Activated T-cell treated with anti-CD3 and anti-CD28 coated beads, Interleukin-2, amount 50 U/mL, for 1 hour (primary cell): ENCODE measurements at places on chromosomes 7 and 10.

DNA sequence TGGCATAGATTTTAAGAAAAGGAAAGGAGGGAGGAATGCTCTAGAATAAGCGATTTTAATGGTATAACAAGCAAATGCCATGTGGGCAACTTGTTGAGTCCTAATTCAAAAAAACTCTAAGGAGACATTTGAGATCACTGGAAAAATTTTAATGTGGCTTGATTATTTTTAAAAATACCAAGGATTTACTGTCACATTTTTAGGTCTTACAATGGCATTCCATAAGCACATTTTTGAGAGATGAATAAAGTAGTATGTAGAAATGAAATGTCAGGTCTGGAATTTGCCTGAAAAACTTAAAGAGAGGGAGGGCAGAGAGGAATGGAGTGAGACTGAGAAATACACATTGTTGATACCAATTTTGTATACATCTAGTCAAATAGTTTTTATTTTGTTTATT lies 20.3 kb downstream of the NCAPG2 start:
- no peak for DNase-seq

DNA sequence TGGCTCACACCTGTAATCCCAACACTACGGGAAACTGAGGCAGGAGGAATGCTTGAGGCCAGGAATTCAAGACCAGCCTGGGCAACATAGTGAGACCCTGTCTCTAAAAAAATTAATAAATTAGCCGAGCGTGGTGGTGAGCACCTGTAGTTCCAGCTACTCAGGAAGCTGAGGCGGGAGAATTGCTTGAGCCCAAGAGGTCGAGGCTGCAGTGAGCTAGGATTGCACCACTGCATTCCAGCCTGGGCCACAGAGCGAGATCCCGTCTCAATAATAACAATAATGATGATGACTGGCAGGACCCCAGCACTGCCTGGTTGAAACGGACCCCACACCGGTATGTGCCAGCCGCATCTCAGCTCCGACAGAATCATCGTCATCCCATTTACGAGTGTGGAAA lies 93.0 kb downstream of the ELFN1 start:
- no peak for DNase-seq

DNA sequence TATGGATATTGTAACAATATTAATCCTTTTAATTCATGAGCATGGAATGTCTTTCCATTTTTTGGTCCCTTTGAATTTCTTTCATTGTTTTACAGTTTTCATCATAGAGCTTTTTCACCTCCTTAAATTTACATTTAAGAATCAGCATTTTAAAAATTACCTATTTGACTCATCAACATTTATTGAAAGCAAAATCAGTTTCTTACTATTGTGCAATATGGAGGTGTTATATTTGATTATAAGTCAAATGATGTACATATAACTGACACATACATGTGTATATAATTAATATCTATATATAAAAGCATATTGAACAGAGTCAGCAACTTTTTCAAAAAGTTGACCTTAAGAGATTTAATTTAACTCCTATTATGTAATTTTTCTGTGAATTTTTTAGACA lies 52.2 kb downstream of the SHOC2 start:
- DNase-seq = no peak

DNA sequence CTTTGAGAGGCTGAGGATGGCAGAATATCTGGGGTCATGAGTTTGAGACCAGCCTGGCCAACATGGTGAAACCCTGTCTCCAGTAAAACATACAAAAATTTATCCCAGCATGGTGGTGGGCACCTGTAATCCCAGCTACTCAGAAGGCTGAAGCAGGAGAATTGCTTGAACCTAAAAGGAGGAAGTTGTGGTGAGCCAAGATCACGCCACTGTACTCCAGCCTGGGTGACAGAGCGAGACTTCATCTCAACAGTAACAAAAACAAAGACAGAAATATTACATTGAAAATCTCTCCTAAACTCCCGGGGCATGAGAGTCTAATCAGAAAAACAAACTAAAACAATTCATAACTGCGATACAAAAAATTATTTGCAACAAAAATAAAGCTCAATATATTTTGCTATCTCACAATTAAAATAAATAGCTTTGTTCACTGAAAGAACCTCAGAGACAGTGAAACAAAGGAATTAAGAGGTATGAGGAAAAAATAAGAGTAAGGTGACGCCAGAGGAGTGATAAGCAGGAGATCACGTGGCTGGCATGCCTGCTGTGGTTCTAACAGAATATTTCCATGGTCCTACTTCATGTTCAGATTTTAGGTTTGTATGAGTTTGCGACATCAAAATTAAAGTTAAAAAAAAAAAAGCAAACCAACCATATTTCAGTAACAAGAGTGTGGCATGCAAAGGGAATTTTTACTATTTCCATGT lies 527.7 kb upstream of the POM121L12 start:
- DNase-seq = no peak

DNA sequence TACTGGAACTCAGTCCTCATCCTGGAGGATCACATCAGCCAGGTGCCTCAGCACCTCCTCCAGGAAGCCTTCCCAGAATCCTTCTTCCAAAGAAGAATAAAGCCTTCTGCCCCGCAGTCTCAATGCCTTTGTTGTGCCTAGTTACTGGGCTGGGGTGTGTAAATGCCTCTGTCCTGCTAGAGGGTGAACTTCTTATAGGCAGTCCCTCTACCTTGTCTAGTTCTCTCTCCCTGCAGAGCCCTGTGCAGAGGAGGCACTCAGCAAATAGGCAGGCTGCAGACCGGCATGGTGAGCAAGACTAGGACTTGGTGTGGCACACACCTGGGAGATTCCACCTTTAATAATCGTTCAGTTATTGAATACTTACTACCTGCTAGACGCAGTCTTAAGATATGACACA lies 104.7 kb upstream of the PCBD1 start:
- DNase-seq = no peak

GRCh38 chr7:47294556-47295222 lies 287.2 kb downstream of the TNS3 start:
- DNase-seq = no peak

- peak; percentile 45 for DNase-seq
These were observed 743 bp upstream of the ZCCHC24 start for GRCh38 chr10:79445977-79446757.

GRCh38 chr7:116741625-116742316 lies 69.8 kb downstream of the MET start:
- no peak for DNase-seq

DNA sequence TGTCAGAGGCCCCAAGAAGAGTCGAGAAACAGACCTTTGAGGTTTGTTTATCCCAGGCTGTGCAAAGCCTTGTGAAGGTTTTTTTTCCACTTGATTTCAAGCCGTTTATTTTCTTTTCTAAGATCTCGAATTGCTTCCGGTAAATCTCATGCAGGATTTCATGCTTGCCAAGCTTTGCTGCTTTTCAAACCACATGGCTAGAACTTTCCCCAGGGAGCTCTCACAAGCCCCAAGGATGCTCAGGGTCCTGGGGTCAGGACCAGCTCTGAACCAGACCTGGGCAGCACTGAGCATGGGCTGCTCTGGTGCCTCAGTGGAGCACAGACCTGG lies 48.0 kb upstream of the AQP1 start:
- no peak for DNase-seq

GRCh38 chr7:142139597-142140400 lies 28.3 kb downstream of the MGAM2 start:
- DNase-seq = no peak

DNA sequence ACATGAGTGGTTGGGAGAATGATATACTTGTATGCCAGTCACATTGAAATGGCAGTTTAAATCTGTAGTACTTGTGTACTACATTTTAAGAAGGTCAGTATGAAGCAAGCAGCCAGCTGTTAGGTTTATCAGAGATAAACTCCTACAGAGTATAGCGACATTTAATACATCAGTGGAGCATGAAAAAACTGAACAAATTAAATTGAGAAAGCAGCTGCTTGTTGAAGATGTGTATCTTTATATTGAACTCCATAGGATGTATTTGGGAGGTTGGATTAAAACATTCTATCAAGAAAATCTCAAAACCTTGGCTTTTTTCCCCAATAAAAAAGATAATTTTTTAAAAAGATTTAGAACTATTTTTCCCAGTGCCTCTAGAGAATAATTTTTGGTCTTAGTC lies 47.8 kb downstream of the PHF14 start:
- DNase-seq = no peak

DNA sequence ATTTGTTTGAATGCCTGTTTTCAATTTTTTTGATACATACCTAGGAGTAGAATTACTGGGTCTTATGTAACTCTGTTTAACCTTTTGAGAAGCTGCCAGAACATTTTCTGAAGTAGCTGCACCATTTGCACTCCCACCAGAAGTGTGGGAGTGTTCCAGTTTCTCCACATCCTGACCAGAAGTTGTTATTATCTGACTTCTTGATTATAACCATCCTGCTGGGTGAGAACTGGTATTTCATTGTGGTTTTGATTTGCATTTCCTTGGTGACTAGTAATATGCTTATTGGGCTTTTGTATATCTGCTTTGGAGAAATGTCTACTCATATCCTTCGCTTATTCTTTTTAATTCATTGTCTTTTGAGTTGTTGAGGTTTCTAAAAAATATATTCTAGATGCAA lies 117.2 kb upstream of the GLCCI1 start:
- DNase-seq = no peak

DNA sequence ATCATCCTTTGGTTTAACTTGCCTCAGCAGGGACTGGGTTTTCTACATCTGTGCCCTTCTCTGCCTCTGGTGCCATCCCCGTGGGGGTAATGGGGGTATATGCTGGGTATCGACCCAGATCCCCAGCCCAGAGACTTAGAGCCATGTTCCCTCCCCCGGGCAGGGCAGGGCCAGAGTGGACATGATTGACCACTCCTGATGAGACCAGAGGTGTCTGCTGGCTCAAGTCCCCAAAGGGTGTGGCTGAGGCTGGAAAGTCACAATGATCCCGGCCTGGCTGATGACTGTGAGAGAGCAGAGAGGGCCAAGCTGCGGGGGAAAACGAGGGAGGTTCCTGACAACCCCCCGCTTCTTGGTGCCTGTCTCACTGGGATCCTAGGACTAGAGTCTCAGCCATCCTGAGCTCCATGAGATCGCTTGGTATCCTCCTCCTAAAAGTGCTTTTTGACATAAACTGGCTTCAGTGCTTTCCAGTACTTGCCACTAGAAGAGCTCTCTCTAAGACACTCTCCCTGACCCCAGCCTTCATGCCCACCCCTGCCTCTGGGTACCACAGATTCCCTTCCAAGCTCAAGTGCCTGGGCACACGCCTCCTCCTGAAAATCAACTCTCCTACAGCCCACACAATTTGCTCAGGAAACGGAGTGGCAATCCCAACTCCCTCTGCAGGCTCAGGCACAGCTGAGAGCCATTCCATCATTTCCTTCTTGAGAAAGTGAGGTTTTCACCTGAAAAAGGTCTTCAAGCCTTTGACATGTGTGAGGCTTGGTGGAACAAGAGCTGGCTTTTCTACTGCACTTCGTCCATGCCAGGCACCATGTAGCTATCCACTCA lies 33.9 kb downstream of the DRGX start:
- no peak for DNase-seq

- no peak for DNase-seq
These were observed 2.2 kb downstream of the PRKAR2B start for GRCh38 chr7:107046491-107047259.

- DNase-seq = no peak
These were observed 176.0 kb downstream of the ARID5B start for GRCh38 chr10:62077330-62078015.

- DNase-seq = no peak
These were observed 252.4 kb upstream of the TPK1 start for GRCh38 chr7:145088111-145088745.

DNA sequence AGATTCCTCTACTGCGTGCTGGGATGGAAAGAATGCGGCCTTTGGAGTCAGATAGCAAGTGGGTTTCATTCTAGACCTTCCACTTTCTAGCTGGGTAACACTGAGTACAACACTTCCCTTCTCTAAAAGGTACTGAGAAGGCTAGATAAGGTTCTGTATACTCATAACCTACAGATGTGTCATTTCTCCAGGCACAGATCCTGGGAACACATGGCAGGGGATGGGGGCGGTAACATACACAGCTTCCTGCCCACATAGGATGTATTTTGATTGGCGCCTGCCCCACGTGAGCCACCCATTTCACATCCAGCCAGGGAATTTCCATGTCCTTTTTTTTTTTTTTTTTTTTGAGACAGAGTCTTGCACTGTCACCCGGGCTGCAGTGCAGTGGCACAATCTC lies 31.8 kb downstream of the KLRG2 start:
- DNase-seq = no peak

DNA sequence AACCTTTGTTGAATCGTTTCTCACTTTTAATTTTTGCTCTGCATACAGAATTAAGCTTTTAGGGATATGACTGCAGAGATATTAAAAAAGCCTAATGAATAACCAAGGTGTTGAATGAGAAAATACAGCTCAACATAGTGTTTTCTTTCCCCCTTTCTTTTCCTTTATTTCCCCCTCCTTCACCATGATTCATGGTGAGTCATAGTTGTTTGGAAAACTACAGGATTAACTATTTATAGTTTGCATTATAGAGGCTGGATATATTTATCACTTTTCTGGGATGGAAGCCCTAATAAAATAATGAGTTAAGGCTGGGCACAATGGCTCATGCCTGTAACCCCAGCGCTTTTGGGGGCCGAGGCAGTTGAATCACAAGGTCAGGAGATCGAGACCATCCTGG lies 115.0 kb downstream of the DNAJB9 start:
- DNase-seq = no peak

DNA sequence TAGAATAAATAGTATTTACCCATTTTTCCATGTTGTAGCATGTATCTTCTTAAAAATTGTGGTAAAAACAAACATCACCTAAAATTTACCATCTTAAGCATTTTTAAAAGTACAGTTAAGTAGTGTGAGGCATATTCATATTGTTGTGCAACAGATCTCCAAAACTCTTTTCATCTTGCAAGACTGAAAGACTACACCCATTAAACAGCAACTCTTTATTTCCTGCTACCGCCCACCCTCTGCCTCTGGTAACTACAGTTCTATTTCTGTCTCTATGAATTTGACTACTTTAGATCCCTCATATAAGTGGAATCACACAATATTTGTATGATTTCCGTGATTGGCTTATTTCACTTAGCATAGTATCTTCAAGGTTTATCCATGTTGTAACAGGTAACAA lies 40.0 kb upstream of the AGBL3 start:
- no peak for DNase-seq

DNA sequence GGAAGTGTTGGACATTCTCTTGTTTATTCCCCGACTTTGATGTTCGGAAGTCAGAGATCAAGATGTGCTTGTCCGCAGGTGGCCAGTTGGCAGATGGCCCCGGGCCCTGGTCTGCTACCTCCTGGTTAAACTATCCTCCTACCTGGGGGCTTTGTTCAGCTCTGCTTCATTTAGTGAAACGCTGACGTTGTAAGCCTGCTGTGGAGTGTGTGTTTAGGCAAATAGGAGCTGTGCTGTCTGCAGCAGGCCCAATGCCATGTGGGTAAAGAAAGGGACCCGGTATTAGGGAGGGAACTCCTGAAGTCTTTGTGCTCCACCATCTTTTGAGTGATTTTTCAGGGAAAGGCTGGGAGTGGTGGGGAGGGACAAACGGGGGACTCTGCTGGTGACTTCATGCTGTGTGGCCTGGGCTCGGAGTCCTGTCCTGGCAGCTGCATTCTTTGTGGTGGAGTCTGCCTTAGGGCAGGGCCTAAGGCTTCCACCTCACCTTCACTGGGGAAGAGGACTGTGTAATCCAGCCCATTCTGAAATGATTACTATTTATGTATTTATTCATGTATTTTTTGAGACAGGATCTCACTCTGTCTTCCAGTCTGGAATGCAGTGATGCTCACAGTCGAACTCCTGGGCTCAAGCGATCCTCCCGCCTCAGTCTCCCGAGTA lies 171.1 kb upstream of the KLF6 start:
- DNase-seq = no peak

- DNase-seq = peak; percentile 10
These were observed 29.8 kb downstream of the GPRIN2 start for GRCh38 chr10:46526682-46527038.
